ENCODE measurements at places on chromosomes 2 and 18.

GRCh38 chr2:54048117-54048785 is 67.2 kb upstream of the ACYP2 start:
- no peak for DNase-seq

- DNase-seq: no peak
Observed at GRCh38 chr18:32867330-32867729, 94.5 kb upstream of the KLHL14 start.

DNA sequence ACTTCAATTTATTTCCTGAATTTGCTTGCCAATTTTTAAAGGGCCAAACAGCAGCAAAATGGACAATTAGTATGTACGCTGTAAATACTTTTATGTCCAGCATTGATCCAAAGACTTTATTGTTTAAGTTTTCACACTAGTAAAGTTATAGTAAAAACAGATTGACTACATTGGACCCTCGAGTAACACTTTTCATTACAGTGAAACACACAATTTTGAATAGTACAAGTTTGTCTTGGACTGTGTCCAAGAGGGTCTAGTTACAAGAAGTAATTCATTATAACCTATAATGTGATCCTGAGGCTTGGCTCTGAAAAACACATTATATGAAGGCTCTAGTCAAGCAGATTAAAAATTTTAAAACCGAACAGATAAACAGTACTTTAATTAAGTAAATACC is 11.4 kb upstream of the RBBP8 start:
- DNase-seq: no peak

- no peak for DNase-seq
Observed at GRCh38 chr2:122096761-122097160, 341.3 kb downstream of the TSN start.

DNA sequence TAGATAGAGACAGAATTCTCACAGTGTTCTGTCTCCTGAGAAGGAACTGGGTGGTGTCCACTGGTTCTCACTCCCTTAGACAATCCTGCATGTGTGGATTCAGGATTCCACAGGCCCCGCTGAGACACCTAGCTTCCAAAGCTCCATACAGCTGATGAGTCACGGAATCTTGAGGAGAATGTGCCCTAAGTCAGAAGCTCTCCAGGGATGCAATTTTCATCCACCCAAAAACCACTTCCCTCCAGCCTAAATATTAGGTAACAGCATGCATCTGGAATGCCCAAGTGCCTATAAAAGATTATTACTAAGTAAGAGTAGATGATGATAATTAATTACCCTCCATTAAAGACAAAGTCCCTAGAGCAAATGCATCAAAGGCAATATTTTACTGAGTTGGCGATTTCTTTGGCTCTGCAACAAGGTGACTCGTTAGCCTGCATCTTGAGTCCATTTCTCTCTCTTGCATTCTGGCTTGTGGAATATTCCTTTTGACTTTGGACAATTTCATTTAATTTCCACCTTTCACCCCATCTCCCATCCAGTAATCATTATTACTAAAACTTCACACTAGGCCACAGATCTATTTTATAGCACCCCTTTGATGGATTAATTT is 475.1 kb downstream of the TNS1 start:
- DNase-seq: peak; percentile 37

- no peak for DNase-seq
Observed at GRCh38 chr2:230209422-230210051, 10.2 kb downstream of the SP110 start.

- DNase-seq: no peak
Observed at GRCh38 chr18:78192054-78192453, 787.6 kb upstream of the SALL3 start.

GRCh38 chr18:32302806-32303205 is 113.0 kb downstream of the MEP1B start:
- no peak for DNase-seq

DNA sequence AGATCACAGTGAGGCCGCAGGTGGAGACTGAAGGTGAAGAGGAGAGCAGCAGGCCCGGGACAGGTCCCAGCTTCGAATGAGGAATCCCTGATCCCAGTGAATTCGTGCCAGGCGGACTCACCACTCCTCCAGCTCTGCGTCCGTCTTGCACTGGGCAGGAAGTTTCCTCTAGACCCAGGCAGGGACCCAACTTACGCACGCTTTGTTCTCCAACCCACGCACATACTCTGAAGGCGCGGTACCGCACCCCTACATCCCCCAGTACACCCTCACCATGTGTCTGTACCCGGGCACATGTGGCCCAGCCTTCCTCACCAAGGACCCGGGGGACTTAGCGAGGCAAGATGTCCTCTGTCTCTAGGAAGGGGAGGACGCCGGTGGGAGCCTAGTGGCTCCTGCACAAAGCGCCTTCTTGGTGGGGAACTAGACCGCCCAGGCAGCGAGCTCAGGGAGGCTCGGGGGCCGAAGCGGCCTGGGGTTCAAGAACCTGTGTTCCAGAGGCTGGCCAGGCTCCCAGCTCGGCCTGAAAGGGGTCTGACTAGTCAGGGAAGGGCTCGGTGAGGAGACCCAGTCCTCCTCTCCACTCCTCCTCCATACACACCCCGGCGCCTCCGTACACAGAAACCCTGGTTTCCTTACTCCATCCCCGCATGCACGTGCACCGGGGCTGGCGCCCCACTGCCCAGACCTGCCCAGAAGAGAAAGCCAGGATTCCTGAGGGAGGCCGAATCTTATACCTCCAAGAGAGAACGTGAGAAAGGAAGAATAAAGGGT is 38.3 kb upstream of the ATP6V1B1 start:
- DNase-seq: no peak

GRCh38 chr2:72126186-72127100 is 21.2 kb downstream of the CYP26B1 start:
- DNase-seq: no peak

DNA sequence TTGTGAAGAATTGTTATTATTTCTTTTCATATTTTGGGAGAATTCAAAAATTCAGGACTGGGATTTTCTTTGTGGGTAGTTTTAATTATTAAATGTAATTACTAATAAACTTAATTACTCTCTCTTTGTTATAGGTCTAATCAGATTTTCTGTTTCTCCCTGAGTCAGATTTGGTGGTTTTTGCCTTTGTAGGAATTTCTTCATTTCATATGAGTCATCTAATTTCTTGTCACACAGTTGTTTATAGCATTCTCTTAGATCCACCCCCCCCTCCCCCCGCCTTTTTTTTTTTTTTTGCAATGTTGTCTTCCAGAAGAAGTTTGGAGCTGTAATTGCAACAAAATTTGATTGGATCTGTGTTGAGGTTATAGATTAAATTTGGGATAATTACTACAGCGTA is 26.0 kb upstream of the GALR1 start:
- no peak for DNase-seq

DNA sequence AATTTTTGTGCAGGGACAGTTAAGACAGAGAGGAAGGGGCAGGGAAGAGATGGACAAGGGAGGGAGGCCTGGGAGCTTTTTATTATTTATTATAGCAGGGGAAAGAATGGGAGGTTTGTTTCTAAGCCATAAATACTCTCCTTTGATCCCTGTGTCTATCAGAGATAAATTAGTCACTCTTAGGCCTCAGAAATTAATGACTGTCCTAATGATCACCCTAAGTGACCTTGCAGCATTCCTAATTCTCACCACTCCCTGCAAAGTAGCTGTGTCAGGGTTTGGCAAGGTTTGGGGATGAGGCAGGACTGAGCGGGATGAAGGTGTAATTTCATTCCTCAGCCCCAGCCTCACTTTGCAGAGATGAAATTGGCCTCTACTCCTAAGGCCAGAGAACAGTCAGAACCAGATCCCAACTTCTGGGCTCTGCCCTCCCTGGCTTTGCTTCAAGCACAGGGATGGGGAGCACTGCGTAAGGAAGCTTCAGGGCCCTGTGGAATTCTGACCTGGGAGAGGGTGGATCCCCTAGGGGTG is 95.0 kb downstream of the TMEM17 start:
- no peak for DNase-seq

GRCh38 chr2:192696857-192697256 is 502.1 kb upstream of the TMEFF2 start:
- DNase-seq: no peak

DNA sequence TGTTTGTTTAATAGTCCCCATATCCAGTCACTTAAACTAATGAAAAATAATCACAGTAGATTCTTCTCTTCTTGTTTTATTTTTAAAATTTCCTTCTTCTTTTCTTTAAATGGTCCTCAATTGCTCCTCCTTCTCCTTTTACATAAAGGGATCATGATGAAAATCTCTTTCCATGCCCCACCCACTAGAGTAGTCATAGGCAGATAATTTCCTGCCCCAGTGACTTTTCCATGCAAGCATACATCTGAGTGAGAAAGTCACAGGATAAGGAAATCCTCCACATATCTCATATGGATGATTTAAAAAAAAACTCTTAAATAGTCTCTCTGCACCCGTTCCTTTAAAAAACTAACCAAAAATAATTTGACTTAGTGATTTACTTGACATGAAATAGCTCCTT is 552.3 kb upstream of the SETBP1 start:
- no peak for DNase-seq

DNA sequence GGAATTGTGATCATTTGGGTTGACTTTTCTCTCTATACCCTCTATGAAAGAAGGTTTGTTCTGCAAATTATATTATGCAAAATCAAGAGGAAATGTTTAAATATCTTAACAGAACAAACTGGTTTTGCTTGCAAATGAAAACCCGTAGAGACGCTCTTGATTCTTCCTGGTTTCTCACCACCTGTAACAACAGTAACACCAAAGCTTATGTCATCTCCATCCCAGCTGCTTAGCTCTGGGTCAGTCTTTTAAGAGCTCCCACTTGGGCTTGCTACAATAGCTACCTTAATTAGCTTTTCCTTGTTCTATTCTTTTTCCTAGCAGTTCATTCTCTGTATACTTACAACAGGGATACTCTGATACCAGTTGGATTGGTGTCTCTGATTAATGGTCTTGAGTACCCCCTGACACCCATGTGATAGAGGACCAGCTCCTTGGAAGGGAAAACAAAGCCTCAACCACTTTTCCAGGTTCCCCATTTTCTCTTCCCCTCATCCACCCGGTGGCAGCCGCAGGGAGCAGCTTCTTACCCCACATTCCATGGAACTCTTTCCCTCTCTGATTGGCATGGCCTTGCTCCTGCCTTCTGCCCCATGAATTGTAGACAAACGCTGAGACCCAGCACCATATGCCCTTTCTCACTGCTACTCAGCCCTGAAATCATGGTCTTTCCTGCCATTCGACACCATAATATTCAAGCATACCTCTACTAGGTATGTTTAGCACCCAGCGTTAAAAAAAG is 27.7 kb downstream of the TMEM182 start:
- DNase-seq: no peak

- no peak for DNase-seq
Observed at GRCh38 chr2:159438720-159439353, 152.3 kb upstream of the WDSUB1 start.

GRCh38 chr2:173792166-173792565 is 173.0 kb downstream of the SP3 start:
- DNase-seq: no peak

GRCh38 chr2:173370198-173370597 is 15.5 kb downstream of the CDCA7 start:
- no peak for DNase-seq

GRCh38 chr2:95012881-95013550 is 12.5 kb upstream of the MAL start:
- DNase-seq: no peak

DNA sequence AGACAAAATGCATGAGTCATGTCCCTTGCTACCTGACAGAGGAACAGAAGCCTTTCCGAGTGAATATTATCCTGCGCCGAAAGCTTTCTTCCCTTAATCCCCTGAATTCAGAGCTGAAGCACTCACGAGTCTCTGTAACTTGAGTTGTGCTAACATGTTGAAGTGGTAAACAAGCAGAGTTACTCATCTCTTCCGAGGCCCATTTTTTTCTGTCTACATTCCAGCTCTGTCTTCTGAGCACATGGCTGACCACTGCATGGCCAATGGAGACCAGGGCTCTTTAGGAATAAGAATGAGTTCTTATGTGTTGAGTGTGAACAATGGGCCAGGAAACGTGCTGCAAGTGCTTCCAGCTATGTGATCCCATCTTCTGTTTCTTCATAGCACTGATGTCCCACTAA is 73.1 kb upstream of the PID1 start:
- DNase-seq: no peak

DNA sequence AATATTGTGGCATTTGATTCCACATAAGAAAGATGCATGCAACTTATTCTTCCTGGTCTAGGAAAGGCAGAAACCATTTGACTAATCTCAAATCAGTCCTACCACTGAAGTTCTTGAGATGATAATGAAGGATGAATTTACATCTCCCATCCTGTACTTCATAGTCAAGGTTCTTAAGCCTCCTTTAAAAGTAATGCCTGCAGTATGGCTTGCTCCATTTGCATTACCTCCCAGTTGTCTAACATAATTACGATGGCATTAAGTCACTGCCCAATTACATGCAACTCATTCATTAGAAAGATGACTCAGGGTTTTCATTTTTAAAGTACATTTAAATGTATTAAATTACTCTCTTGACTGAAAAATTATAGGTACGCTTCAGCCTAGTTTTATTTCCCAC is 32.2 kb downstream of the THADA start:
- no peak for DNase-seq

DNA sequence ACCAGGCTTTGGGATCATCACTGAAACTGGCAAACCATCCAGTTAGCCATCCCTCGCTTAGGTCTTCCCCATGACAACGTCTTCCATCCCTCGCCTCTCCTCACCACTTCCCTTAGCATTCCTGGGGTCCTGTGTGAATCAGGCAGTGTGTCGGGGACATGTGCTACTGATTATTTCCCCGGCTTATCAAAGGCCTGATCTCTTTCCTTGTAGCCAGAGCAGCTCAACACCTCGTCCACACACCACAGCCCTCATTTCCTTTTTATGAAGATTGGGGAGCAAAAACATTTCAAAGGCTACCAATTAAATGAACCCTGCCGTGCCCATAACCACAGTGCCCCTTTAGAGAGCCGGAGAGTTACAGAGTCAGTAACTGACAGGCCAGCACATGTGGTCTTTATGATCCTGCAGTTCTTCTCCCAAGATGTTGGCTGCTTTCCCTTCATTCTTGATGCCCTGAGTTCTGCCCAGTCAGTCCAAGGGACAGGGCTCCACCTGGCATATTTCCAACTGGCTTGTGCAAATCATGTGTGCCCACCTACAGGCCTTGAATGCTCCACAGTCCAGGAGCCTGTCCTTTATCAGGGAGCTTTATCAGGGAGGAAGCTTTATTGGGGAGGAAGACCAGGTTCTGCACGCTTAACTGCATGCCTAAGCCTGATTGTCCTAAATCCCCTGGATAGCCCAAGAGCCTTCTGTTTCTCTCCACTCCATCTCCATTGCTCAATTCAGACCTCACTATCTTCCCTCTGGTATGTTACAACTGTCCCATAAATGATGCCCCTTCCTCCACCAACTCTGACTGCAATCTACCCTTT is 343.1 kb downstream of the CYRIA start:
- no peak for DNase-seq

GRCh38 chr2:223563462-223563861 is 38.7 kb downstream of the SCG2 start:
- no peak for DNase-seq

GRCh38 chr2:240620859-240621258 is 4.4 kb upstream of the GPR35 start:
- no peak for DNase-seq
